ENCODE measurements at places on chromosomes 1 and 21.

DNA sequence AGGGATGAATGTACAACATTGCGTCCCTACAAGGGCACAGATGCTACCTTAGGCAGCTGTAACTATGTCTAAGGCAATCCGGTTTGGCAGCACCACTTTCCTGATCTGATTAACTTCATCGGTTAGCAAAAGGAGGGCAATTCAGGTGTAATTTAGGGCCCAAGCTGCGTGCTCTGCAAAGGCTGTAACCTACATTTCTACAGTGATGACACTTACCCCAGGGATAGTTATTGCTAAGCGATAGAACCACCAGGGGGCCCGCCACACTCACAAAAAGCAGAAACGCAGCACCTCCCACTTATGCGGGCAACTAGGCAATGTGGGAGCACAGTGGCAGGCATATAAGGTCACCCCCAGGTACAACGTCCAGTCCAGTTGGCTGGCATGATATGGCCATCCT lies 113.5 kb downstream of the GDAP2 start:
- no peak overlapping the region for H3K4me3 ChIP-seq
- peaks cover 9% of the 10 kb centered on the region for H3K27me3 ChIP-seq
- H3K4me1 ChIP-seq, result no peaks in the 10 kb centered on the region
- H3K27ac ChIP-seq, result no peak overlapping the region
- no peak for DNase-seq
- H3K36me3 ChIP-seq, result no peaks in the 10 kb centered on the region

DNA sequence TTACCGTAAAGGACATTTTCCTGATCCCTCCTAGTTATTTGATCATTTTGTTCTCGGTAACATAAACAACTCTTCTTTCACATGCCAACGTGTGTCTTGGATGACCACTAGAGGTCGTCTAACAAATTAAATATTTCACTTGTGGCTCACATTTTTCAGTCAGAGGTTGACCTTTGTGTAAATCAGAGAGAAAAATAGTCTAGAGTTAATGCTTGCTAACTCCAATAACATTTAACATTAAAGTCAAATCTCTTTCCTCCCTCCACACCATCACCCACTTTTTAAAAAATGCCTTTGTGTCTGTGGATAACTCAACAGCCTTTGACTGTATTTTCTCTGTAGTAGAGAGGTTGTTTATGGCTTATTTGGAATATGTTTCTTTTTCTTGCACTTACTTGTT lies 220.5 kb upstream of the B3GALT2 start:
- no peak overlapping the region for H3K4me3 ChIP-seq
- H3K27me3 ChIP-seq, result no peaks in the 10 kb centered on the region
- peaks cover 21% of the 10 kb centered on the region for H3K4me1 ChIP-seq
- peaks cover 1% of the 10 kb centered on the region for H3K36me3 ChIP-seq
- peak; percentile 16 for DNase-seq

GRCh38 chr1:12067900-12068821 lies 5.1 kb downstream of the TNFRSF8 start:
- peaks cover 54% of the 10 kb centered on the region for H3K27me3 ChIP-seq
- no peaks in the 10 kb centered on the region for H3K36me3 ChIP-seq
- H3K4me3 ChIP-seq, result no peak overlapping the region
- peaks cover 47% of the 10 kb centered on the region for H3K4me1 ChIP-seq

DNA sequence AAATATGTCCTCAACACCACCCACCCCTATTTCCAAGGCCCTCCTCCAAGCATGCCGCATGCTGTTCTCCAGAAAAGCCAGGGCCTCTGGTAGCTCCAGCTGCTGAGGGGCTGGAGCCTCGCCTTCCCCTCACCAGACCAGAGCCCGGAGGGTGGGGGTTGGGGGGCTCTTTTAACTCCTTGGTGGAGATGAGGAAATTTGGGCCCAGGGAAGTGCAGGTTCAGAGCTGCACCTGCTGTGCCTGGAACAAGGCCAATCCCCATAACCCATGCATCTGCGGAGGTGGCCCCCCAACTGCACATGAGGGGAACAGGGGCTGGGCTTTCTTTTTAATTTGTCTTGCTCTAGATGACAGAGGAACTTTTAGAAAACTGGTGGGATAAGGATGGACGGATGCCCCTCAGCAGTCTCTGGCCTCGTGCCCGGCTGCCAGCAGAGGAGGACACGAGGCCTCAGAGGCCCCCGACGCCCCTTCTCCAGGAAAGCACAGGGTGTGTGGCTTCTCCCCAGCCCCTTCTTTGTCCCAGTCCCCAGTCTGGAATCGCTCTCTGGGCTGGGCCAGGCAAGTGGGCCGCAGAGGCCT lies 550 bp upstream of the SELENON start:
- no peaks in the 10 kb centered on the region for H3K27me3 ChIP-seq
- DNase-seq, result no peak
- peaks cover 56% of the 10 kb centered on the region for H3K4me1 ChIP-seq
- H3K27ac ChIP-seq, result peak overlapping the region; percentile 26

DNA sequence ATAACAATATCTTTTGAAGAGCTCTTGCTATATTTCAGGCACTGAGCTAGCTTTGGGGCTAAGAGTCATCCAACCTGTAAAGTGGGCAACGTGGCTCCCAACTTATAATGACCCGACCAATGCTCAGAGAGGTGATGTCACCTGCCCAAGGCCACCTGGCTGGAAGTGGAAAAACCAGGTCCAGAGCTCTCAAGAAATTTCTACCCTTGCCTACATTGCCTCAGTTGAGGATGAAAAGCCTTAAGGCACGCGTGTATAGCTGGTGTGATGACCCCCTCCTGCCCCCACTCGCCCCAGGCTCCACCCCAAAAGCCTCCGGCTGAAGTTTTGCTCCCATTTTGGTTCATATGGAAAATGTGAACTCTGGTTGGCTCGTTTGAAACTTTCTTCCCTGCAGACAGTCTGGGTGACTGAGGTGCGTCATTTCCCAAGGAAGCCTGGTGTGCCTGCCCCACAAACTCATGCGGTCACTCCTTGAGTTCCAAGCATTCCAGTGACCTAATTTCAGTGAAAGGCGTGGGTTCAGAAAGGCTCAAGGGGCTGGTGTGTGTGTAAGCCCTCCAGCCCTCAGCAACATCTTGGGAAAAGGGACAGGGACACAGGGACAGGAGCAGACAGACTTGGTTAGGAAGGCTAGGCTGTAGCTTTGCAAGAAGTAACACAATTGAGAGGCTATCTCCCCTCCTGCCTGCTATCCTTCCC lies 20.5 kb downstream of the HTR1D start:
- H3K27me3 ChIP-seq, result peaks cover 9% of the 10 kb centered on the region
- no peak overlapping the region for H3K27ac ChIP-seq
- no peaks in the 10 kb centered on the region for H3K36me3 ChIP-seq
- DNase-seq, result no peak
- no peak overlapping the region for H3K4me3 ChIP-seq
- H3K4me1 ChIP-seq, result no peaks in the 10 kb centered on the region

DNA sequence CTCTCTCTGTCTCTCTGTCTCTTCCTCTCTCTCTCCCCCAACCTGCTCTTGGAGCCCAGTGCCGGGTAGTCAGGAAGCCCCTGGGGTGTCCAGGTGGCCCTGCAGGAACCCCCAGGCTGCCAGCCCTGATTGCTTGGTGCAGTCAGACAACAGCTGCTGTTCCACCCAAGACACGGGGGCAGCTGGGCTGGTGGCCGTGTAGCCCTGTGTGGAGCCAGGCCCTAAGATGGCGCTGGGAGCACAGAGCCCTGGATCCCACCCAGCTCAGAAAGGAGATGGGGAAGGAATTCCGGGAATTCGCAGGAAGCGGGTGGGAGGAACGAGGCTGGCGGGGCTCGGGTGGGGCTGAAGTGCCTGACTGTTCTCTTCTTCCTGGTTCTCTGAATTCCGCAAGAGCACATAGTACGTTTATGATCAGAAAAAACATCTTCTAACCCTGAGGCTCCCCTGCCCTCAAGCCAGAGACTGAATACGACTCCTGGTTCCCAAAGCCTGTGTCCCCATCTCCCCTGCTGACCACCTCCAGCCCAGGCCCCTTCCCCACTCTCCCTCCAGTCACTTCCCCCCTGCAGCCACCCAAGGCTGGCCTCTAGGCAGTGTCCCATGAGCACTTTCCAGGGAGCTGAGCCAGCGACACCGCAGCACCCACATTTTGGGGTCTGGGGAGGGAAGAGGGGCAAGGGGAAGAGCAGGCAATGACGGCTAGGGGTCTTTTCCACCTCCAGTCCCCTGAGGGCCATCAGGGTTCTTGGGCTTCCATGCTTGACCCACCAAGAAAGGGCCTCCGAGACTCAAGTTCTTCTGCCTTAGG lies 55.0 kb downstream of the WNT9A start:
- H3K4me1 ChIP-seq, result peaks cover 6% of the 10 kb centered on the region
- H3K27ac ChIP-seq, result no peak overlapping the region
- DNase-seq, result no peak
- H3K36me3 ChIP-seq, result no peaks in the 10 kb centered on the region

DNA sequence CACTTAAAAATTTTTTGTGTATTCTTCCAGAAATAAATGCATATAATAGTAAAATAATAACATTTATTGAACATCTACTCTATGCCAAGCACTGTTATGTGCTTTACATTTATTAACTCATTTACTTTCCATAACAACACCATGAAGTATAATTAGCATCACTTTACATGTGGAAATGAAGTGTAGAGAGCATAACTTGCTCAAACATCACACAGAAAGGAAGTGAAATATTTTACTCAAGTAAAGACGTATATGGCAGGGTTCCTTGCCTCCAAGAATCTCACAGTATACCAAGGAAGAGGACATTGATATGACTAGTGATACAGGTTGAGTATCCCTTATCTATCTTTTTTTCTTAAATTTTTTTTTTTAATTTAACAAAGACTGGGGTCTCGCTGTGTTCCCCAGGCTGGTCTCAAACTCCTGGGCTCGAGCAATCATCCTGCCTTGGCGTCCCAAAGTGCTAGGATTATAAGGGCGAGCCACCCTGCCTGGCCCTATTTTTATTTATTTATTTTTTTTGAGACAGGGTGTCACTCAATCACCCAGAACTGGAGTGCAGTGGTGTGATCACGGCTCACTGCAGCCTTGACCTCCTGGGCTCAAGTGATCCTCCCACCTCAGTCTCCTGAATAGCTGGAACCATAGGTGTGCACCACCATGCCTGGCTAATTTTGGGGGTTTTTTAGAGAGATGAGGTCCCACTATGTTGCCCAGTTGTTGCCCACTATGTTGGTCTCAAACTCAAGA lies 7.7 kb upstream of the CLIC4 start:
- peaks cover 11% of the 10 kb centered on the region for H3K4me1 ChIP-seq
- H3K27me3 ChIP-seq, result peaks cover 4% of the 10 kb centered on the region
- H3K4me3 ChIP-seq, result no peak overlapping the region
- no peak overlapping the region for H3K27ac ChIP-seq
- H3K36me3 ChIP-seq, result no peaks in the 10 kb centered on the region
- DNase-seq, result no peak

GRCh38 chr1:201357211-201357610 lies 20.3 kb downstream of the TNNT2 start:
- no peak for DNase-seq
- peaks cover 6% of the 10 kb centered on the region for H3K27me3 ChIP-seq
- H3K4me3 ChIP-seq, result no peak overlapping the region
- no peaks in the 10 kb centered on the region for H3K36me3 ChIP-seq
- no peaks in the 10 kb centered on the region for H3K4me1 ChIP-seq
- H3K27ac ChIP-seq, result no peak overlapping the region

DNA sequence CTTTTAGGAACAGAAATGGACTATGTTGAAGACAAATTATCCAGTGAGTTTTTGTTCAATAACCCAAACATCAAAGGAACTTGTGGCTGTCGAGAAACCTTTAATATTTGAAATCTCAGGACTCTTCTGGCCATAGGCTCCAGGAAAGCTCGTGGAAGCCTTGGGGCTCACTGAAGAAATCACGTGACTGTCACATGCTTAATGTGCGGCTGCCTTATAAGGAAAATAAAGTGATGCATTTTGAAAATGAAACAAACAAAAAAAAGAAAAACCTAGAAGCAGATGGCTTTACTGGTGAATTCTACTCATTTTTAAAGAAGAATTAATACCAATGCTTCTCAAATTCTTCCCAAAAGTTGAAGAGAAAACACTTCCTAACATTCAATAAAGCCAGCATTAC lies 228.4 kb upstream of the RAB4A start:
- H3K4me1 ChIP-seq, result no peaks in the 10 kb centered on the region
- H3K27me3 ChIP-seq, result peaks cover 13% of the 10 kb centered on the region
- no peak overlapping the region for H3K27ac ChIP-seq
- H3K4me3 ChIP-seq, result no peak overlapping the region
- DNase-seq, result no peak

DNA sequence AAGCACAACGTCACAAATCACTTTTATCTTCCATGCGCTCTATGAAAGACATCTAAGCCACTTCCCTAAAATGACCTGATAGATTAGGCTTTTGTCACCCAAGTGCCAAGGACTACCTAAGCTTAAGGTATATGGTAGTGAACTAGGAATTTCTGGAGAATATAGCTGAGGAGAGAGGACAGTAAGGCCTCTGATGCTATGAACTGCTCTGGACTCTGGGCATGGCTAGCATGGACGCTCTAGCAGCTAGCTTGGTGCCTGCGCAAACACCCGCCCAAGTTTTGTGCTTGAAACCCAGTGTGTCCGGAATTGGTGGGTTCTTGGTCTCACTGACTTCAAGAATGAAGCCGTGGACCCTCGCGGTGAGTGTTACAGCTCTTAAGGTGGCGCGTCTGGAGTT lies 42.5 kb downstream of the OR10J5 start:
- no peak overlapping the region for H3K4me3 ChIP-seq
- no peak overlapping the region for H3K27ac ChIP-seq
- DNase-seq, result no peak
- no peaks in the 10 kb centered on the region for H3K36me3 ChIP-seq

DNA sequence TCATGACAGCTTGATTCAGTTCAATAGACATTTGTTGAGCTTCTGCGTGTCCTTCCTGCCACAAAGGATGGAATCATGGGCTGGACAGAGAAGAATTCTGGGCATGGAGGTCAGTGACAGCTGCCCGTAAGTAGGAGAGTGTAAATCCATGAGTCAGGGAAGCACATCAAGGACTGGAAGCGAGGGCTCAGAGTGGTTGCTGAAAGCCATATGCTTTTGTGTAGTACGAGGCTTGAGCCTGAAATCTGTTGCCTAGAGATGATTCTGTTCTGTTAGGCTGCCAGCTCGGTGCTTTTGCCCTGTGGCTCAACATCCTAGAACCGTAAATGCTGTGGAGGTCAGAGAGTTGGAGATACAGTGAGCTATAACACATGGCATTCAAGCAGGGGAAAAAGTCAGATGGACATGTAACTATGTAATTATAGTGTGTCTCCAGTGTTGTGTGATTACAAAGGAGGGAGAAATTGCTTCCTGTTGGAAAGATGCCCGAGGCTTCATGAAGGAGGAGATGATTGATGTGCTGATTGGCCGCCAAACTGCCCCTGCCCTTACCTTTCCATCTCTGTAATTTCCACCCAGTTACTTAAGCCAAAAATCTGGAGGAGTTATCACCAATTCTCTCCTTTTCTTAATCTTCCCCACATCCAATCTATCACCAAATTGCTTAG lies 92.8 kb upstream of the CACNA1E start:
- DNase-seq, result no peak
- H3K4me1 ChIP-seq, result peaks cover 18% of the 10 kb centered on the region
- H3K36me3 ChIP-seq, result no peaks in the 10 kb centered on the region
- H3K4me3 ChIP-seq, result no peak overlapping the region
- H3K27ac ChIP-seq, result no peak overlapping the region
- no peaks in the 10 kb centered on the region for H3K27me3 ChIP-seq

- no peak overlapping the region for H3K4me3 ChIP-seq
- H3K4me1 ChIP-seq, result no peaks in the 10 kb centered on the region
- no peaks in the 10 kb centered on the region for H3K36me3 ChIP-seq
- H3K27ac ChIP-seq, result no peak overlapping the region
Measured at GRCh38 chr1:207892764-207893163, 18.2 kb downstream of the CD34 start.

Measured in activated CD8-positive, alpha-beta T cell treated with anti-CD3 and anti-CD28 coated beads for 36 hours (primary cell).